ENCODE measurements at places on chromosomes 7 and 10. TPM values are rescaled to one million over a fixed set of nuclear protein-coding genes. Genes with fewer than 3 reads are reported as not detected.

The PPP1R17 gene
- 2.7 TPM for total RNA-seq

- no peak for DNase-seq
Observed at GRCh38 chr7:143239813-143240212, 18.0 kb downstream of the TAS2R40 start.

DNA sequence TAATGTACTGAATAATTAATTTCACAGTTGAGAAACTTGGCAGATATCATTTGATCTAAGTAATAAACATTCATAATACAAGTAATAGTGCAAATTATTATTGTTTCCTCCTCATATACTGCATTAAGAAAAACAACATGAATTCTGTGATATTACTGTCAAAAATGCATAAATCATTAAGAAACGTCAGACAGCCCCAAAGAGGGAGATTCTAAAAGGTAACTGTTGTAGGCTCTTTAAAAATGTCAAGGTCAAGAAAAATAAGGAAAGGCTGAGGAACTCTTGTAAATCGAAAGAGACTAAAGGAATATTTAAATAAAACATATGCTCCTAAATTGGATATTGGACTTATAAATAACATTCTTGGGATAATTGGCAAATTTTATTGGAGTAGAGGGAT is 67.9 kb downstream of the CABCOCO1 start:
- DNase-seq, result no peak

DNA sequence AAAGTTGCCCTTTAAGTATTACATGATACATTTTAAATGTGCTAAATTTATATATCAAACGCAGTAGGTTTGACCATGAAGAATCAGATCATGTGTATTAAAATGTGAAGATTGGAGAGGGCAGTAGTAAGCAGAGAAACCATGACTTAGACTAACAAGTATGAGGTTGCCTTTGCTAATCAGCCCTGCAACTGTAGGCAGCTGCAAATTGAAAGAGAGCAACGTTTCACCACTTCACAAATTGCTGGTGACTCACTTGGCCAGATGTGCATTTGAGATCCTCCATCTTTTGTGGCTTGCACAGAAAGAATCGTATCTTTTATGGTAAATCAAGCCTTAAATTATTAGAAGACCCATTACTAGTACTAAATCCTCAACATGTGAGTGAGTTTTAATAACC is 10.1 kb upstream of the SEMA3A start:
- DNase-seq, result no peak

The PHF14 gene
- total RNA-seq, result 301 TPM

The RTKN2 gene
- 7.5 TPM for total RNA-seq

DNA sequence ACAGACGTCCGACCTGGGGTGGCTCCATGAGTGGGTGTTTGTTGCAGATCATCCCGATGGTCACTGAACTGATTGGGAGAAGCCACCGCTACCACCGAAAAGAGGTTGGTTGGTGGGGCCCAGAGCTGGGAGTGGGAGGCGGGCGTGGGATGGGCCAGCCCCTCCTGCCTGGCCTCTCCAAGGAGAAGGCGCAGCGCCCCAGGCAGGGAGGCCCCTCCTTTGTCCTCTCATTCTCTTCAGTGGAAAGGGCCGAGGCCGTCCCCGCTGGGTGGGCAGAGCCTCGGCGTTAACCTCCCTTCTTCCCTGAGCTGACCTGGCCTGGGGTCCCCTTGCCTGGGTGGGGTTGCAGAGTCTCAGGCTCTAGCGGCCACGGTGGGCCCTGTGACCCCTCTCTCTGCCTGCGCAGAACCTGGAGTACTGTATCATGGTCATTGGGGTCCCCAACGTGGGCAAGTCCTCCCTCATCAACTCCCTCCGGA is 5.2 kb downstream of the MTG1 start:
- no peak for DNase-seq

- DNase-seq, result no peak
Observed at GRCh38 chr10:68925489-68925888, 24.4 kb downstream of the DDX50 start.

DNA sequence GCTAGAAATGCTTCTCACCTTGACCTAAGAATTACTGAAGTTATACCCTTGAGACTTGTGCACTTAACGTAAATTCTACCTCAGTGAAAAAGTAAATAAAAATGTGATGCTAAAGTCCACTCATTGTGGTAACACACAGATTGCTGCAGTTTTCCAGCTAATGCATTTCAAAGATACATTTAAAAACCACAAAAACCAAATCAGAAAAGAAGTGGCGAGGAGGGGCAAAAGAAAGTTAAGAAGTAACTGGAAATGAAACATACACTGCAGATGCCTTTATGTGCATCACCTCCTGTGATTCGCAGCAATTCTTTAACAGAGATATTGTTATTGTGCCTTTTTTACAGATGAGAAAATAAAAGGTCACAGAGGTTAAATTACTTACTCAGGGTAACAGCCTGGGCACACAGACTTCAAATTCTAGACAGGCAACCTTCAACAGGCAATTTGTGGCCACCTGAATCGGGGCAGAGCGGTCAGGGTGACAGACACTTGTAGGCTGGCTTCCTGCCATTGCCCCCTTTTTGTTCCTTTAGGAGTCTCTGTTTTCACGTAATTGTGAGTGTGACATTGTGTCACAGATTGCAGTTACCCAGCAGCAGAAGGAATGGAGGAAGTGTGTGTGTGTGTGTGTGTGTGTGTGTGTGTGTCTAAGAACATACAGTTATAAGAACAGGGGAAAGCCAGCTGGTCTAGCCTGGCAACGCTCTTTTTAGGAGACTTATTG is 1.9 kb downstream of the WIPF3 start:
- no peak for DNase-seq

The GNB2 gene
- total RNA-seq, result 57.7 TPM

- DNase-seq, result no peak
Observed at GRCh38 chr10:99908512-99908911, 101.2 kb downstream of the DNMBP start.

GRCh38 chr10:117736655-117737054 is 194.1 kb downstream of the EMX2 start:
- DNase-seq, result no peak

DNA sequence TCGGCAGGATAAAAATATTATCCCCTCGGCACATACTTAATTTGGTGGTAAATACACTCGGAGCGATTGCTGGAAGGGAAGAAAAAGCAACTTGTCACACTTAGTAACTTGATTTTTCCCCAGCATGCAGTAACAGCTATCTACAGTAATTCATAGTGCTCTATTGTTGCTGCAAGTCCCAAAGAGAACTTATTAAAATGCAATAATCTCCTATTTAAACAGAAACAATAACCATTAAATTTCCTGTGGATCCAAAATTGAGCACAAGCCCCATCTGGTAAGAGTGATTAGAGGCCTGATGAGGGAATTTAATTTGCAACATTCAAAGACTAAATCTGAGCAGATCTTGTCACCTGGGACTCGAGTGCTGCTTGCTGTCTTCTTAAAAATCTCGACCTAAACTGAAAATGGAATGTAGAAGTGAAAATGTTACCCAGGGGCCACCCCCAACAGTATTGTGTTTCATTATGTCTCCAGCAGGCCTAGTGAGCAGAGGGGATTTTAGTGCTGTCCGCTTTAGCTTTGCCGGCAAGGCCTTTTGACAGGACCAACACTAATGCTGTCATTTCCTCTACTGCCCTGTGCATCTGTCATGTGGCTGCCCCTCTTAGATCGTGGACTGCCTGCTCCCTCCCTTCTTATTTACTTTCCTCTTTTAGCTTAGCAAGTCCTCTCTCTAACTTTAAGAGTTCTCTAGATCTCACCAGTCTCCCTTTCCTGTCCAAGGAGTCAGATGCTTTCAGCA is 639.7 kb downstream of the AUTS2 start:
- DNase-seq, result no peak

GRCh38 chr7:151367284-151367683 is 25.7 kb downstream of the NUB1 start:
- DNase-seq, result no peak

GRCh38 chr7:110720626-110721025 is 370.3 kb upstream of the LRRN3 start:
- no peak for DNase-seq

The WNT8B gene
- total RNA-seq, result not detected

The PTPRN2 gene
- total RNA-seq, result 62.2 TPM

The NPY4R2 gene
- 0.31 TPM for total RNA-seq

DNA sequence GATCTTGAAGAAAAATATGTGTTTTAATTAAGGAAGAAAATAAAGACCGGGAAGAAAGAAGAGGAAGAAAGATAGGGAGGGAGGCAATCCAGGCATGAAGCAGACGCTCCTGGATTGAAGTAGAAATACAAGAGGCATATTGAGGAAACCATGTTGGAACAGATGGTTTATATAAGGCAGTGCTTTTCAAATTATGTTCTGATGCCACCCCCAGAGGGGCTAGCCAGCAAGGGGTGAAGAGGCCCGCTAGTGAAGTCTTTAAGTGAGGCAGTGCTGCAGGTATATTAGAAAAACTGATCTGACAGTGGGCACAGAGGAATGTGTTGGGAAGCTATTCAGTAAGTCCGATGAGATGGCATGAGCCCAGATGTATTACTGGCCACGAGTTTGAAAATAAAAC is 40.1 kb downstream of the REEP3 start:
- DNase-seq, result no peak

- peak; percentile 64 for DNase-seq
Observed at GRCh38 chr7:32892521-32893206, 1.1 kb upstream of the KBTBD2 start.

GRCh38 chr7:90919816-90920215 is 323.7 kb downstream of the CDK14 start:
- DNase-seq, result no peak

- DNase-seq, result no peak
Observed at GRCh38 chr7:29363636-29364425, 169.3 kb downstream of the CHN2 start.

DNA sequence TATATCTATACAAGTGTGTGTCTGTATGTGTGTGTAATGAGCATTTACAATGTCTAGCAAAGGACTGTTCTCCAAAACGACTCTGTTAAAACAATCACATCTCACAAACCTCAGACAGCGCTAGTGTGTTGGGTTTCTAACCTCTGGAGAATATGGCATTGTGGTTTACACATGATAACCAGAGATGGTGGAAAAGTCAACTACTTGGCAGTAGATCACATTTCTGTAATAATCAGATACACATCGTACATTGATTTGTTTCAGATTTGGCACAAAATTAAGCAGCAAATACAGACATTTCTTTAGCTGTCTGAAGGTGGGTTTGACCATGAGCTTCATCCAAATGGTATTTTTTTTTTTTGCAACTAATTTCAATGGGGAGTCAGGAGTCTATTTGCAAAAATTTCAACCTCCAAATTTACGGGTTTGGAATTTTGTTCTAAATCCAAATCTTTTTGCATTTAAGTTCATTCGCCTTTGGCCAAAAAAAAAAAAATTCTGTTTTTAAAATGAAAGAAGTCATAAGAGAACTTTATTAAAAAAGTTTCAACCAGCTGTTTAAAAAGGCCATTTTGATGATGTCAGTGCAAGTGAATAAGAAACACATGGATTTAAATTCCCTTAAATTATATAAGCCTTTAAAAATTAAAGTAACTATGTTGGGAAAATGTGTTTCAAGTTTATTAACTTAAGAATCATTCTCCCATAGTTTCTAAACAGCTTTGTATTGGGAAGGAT is 127.8 kb downstream of the TMEM26 start:
- DNase-seq, result no peak

The NYAP1 gene
- 47.9 TPM for total RNA-seq

The LRRD1 gene
- 0.78 TPM for total RNA-seq

DNA sequence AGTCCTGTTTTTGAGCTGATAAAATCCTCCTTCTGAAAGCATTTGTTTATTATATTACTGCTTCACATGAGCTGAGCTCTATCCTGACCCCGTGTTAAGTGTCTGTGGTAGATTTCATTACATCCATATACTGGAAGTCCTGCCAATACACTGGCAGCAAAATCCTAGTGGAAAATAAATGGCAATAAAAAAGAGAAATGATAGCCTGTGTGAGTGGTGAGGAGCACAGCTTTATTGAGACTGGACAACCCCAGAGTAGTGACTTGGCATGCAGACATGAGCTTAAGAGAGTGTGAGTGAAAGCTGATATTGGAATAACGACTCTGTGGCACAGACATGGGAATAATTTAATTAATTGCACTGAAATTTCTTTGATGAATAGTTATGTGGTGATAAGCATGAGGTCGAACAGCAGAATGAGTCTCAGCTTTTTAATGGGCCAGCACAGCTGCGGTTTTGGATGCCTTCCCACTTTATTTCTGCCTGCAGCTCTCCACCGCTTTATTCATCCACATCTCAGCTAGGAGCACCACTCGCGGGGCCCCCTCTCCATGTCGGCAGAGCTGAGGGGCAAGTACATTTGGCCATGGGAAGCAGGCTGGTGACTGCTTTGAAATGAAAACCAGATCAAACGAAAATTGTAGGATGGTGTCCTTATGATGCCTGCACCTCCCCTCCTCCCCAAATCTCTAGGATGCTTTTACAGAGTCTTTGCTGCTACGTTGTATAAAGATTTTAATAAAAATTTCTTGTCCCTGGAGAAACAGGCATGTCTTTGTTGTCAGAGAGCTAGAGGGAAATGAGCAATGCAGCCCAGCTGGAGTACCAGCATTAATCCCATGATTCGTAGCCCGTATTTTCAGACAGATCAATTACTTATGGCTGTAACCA is 494.3 kb downstream of the AUTS2 start:
- DNase-seq, result peak; percentile 14

The CCDC186 gene
- total RNA-seq, result 64.4 TPM

- DNase-seq, result no peak
Observed at GRCh38 chr7:3404501-3404900, 103.4 kb downstream of the SDK1 start.

DNA sequence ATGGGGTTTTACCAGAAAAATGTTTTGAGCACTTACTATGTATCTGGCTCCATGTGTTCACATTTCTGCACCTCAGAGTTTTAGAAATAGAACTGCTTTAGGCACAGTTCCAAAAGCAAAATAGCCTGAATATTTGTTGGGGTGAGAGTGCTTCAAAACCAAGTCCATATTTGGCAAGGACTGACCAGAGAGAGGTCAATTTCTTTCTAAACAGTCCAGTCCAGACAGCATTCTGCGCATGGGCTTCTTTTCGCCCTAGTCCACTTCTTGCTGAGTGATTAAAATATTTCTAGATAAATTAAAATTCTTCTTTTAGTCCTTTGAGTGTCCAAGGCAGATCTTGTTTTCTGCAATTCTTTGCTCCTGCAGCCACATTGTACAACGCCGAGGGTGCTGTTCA is 427.0 kb downstream of the PHTF2 start:
- DNase-seq, result no peak

DNA sequence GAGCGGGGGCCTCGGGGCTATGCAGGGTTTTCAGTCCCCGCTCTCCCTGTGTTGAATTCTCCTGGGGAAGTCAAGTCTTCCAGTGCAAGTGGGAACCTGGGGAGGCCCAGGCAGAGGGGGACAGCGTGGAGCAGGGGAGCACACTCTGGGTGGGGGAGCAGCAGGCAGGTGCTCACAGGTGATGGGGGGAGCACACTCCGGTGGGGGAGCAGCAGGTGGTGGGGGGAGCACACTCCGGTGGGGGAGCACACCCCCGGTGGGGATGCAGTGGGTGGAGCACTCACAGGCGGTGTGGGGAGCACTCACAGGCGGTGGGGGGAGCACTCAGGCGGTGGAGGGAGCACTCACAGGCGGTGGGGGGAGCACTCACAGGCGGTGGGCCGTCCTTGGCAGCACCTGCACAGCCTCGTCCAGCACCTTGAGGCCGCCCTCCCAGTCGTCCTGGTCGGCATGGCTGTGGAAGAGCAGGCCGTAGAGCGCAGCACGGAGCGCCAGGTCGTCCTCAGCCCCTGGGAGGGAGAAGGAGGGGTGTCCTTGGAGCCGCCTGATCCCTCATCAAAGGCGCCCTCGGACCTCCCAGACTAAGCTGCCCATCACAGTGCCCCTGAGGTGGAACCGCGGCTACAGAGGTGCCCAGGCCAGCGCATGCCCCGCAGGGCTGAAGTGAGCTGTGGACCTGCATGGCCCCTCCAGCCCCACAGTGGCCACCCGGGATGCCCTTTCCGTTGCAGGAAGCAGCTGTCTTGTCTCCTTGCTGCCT is 56.7 kb downstream of the CFAP46 start:
- no peak for DNase-seq

Data from occipital lobe (tissue), 3 donors.